Activated T-cell treated with anti-CD3 and anti-CD28 coated beads, Interleukin-2, amount 50 U/mL, for 72 hours (primary cell): ENCODE measurements at places on chromosomes 7 and 10. TPM values are rescaled to one million over a fixed set of nuclear protein-coding genes. Genes with fewer than 3 reads are reported as not detected.
A peak's percentile ranks its signal among the peaks of the same experiment; 100 is the strongest.

POLR3A gene
- total RNA-seq, result 20.9 TPM

PTPN20 gene
- total RNA-seq, result 0.99 TPM

OR13A1 gene
- not detected for total RNA-seq

JCAD gene
- 0.29 TPM for total RNA-seq

TRIM50 gene
- total RNA-seq, result not detected

GRID2IP gene
- 0.28 TPM for total RNA-seq

DNA sequence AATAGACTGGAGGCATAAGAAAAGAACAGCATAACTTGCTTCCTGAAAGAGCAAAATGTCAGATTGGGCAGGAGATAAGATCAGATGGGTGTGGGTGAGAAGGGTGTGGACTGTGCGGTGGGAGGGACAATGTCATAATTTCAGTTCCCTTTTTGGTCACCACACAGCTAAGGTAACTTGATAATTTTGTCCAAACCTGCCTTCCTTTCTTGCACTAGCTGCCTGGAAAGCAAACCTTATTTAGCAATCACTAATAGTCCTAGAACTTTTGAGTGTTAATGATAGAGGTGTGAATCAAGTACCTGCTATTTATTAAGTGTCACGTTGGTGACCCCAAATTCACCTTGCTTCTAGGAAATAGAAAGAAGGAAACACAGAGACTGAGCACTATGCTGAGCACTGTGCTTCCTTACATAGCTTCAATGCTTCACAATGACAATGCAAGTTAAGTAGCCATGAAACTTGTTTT, 72.4 kb upstream of the SP4 start:
- DNase-seq, result peak; percentile 67
- H3K27me3 ChIP-seq, result no peaks in the 10 kb centered on the region
- no peaks in the 10 kb centered on the region for H3K36me3 ChIP-seq
- H3K27ac ChIP-seq, result peak overlapping the region; percentile 3
- H3K4me1 ChIP-seq, result peaks cover 68% of the 10 kb centered on the region

DNA sequence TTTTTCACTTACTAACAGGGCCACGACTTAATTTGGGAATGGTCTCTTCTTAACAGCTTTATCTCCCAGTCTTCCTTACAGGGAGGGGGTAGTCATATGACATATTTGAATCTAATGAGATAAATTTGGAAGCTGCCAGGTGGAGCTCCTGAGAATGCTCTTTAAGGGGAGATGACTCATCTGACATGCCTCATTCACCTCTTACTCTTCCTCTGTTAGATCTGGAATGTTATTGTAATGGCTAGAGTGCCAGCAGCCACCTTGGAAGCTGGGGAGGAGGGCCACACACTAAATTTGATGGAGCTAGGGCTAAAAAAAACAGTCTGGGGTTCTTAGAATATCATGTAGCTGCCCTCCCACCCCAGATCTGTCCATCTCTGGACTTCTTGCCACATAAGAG, 22.7 kb downstream of the HECW1 start:
- no peak overlapping the region for H3K27ac ChIP-seq
- no peak for DNase-seq
- peaks cover 23% of the 10 kb centered on the region for H3K27me3 ChIP-seq
- no peaks in the 10 kb centered on the region for H3K4me1 ChIP-seq
- no peaks in the 10 kb centered on the region for H3K36me3 ChIP-seq
- H3K4me3 ChIP-seq, result no peak overlapping the region

- no peaks in the 10 kb centered on the region for H3K4me1 ChIP-seq
- no peak overlapping the region for H3K27ac ChIP-seq
- H3K36me3 ChIP-seq, result no peaks in the 10 kb centered on the region
- H3K27me3 ChIP-seq, result peaks cover 18% of the 10 kb centered on the region
- no peak for DNase-seq
These were observed 179.8 kb downstream of the BAMBI start for GRCh38 chr10:28857164-28857563.

DNA sequence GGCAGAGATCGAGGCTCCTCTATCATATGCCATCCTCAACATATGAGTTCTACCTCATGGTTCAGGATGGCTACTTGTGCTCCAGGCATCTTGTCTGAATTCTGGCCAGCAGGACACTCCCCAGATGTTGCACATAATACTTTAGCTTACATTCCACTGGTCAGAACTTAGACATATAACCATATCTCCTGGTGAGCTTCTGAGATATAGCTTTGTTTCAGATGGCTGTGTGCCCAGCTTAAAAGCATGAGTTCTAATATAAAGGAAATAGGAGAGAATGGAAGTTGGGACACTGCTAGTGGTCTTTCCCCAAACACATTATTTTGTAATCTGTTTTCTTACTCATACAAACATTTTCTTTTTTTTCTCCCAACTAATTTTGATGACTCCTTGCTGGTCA, 50.8 kb upstream of the IFRD1 start:
- no peak for DNase-seq
- H3K4me3 ChIP-seq, result no peak overlapping the region
- no peak overlapping the region for H3K27ac ChIP-seq
- H3K36me3 ChIP-seq, result no peaks in the 10 kb centered on the region

DNA sequence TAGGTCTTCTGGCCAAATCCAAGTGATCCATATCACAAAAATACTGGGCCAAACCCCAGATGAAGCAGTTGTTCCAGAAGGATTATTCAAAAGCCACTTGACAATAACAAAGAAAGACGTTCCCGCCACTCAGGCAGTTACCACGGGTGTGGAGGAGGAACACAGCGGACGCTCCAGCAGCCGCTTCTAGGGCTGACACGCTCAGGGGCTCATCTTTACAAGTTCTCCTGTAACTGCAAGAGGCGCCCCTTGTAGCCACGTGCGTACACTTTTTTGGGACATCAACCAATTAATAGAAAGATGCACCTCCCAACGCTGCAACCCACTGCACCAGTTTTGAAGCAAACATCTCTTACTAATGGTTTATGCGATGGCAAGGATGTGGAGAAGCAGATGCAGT, 159.4 kb downstream of the GRID1 start:
- no peaks in the 10 kb centered on the region for H3K36me3 ChIP-seq
- no peaks in the 10 kb centered on the region for H3K4me1 ChIP-seq
- DNase-seq, result no peak
- H3K27me3 ChIP-seq, result peaks cover 4% of the 10 kb centered on the region

DNA sequence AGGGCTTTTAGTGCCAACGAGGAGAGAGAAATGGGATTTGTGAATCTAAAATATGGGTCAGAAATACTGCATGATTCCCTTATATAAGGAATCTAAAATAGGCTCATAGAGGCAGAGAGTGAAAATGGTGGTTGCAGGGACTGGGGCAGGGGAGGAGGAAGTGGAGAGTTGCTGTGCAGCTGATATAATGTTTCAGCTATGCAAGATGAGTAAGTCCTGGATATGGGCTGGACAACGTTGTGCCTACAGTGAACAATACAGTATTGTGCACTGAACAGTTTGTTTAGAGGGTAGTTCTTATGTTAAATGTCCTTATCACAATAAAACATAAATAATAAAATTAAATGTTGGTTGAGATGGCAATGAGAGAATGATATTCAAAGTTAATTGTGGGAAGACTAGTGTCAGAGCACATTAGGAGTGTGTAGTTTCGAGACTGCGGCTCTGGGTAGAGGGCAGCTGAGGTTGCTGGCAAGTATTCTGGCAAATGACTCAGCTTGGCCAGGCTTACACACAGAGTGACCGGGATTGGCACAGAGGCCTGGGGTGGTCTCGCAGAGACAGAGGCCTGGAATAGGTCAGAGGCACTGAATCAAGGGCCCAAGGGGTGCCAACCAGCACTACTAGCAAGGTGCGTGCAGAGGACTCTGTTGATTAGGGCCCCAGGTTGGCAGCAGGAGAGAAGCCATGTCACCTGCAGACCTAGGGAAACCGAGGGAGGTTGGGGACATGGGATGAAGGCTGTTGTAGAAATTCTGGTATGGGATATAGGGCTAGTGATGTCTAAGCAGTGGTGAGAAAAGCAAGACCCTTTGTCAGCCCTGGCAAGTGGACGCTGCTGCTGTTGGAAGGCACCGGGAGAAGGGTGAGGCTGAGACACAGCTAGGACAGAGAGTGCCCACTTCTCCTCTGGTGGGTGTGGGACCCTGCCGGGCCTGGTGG, 2.8 kb upstream of the DEPP1 start:
- no peaks in the 10 kb centered on the region for H3K36me3 ChIP-seq
- no peaks in the 10 kb centered on the region for H3K27me3 ChIP-seq
- H3K4me3 ChIP-seq, result no peak overlapping the region
- H3K27ac ChIP-seq, result no peak overlapping the region
- no peak for DNase-seq
- H3K4me1 ChIP-seq, result peaks cover 8% of the 10 kb centered on the region

GRCh38 chr7:115478426-115478825, 552.1 kb downstream of the TFEC start:
- H3K27ac ChIP-seq, result no peak overlapping the region
- DNase-seq, result no peak
- H3K27me3 ChIP-seq, result peaks cover 54% of the 10 kb centered on the region
- peaks cover 8% of the 10 kb centered on the region for H3K4me1 ChIP-seq
- H3K4me3 ChIP-seq, result no peak overlapping the region
- no peaks in the 10 kb centered on the region for H3K36me3 ChIP-seq

GRCh38 chr7:45052011-45052410, 36.8 kb downstream of the NACAD start:
- H3K27me3 ChIP-seq, result no peaks in the 10 kb centered on the region
- no peak overlapping the region for H3K4me3 ChIP-seq
- no peak for DNase-seq
- no peak overlapping the region for H3K27ac ChIP-seq
- H3K36me3 ChIP-seq, result peaks cover 28% of the 10 kb centered on the region

DNA sequence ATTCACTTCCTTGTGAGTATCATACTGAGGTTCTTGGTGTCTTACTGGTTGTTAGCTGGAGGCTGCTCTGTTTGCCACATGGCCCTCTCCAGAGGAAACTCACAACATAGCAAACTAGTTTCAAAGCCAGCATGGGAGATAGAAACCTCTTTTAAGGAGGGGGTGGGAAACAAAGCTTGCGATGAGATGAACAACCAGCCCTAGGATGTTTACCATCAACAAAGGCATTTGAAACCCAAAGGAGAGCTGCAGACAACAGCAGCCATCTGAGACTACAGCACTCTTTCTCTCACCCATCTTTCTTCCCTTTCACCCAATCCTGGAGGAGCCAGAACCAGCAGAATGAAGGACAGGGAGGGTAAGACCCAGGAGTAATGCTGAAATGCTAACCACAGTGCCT, 182.1 kb downstream of the NEBL start:
- H3K27me3 ChIP-seq, result no peaks in the 10 kb centered on the region
- no peak overlapping the region for H3K27ac ChIP-seq
- H3K36me3 ChIP-seq, result no peaks in the 10 kb centered on the region
- H3K4me1 ChIP-seq, result no peaks in the 10 kb centered on the region

DNA sequence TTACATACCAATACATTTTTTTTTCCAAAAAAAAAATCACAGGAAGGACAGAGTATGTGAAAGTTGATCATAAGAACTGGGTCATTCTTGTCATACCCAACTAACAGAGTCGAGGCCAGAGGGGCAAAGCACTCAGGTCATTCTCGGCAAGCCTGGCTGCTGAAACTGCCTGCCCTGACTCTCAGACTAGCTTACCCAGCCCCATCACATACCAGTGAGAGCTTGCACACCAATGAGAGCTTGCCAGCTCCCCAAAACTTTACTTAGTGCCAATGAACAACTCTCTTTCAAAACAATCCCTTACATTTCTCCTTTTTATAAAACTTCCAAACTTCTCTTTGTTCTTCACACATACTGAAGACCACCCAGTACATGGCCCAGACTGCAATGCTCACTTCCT, 48.9 kb downstream of the VOPP1 start:
- peak overlapping the region; percentile 54 for H3K27ac ChIP-seq
- H3K27me3 ChIP-seq, result no peaks in the 10 kb centered on the region
- DNase-seq, result no peak
- peaks cover 17% of the 10 kb centered on the region for H3K36me3 ChIP-seq

DNA sequence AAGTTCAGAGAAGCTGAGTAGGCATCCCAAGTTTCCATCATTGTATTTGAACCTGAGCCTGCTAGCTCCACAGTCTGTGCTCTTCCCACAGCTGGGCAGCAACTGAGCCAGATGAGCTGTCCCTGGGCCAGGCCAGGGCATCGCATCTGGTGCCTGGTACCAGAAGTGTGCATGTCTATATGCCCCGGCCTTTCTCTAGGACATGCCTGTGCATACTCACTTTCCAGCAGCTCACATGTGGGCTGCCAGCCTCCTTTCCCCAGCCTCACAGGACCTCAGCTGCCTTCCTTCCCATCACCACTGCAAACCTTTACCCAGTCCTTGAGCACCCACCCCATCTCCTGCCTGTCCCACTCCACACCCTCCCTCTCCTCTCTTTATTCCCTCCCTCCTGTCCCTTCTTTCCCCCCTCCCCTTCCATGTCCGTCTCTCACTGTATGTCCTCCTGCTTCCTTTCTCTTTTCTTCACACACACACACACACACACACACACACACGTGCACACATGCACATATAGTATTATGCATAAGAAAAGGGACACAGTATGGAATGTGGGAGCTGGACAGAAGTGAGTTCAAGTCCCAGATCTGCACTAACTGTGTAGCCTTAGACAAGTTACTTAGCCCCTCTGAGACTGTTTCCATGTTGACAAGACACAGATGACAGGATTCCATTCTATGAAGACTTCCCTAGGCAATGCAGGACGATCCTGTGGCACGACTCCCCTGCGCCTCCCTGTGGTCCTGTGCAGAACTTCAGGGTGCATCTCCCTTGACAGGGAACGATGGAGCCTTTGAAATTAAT, 10.9 kb downstream of the CDHR1 start:
- H3K36me3 ChIP-seq, result no peaks in the 10 kb centered on the region
- no peak overlapping the region for H3K4me3 ChIP-seq
- H3K27ac ChIP-seq, result no peak overlapping the region
- no peaks in the 10 kb centered on the region for H3K4me1 ChIP-seq
- DNase-seq, result peak; percentile 74

- H3K36me3 ChIP-seq, result no peaks in the 10 kb centered on the region
- no peaks in the 10 kb centered on the region for H3K4me1 ChIP-seq
- no peak overlapping the region for H3K27ac ChIP-seq
- DNase-seq, result no peak
- no peak overlapping the region for H3K4me3 ChIP-seq
These were observed 417.6 kb upstream of the POT1 start for GRCh38 chr7:125347269-125347668.

GRCh38 chr7:28688174-28688573, 270.0 kb downstream of the TRIL start:
- H3K4me1 ChIP-seq, result no peaks in the 10 kb centered on the region
- peaks cover 6% of the 10 kb centered on the region for H3K27me3 ChIP-seq
- H3K27ac ChIP-seq, result no peak overlapping the region
- no peak for DNase-seq
- no peak overlapping the region for H3K4me3 ChIP-seq

DNA sequence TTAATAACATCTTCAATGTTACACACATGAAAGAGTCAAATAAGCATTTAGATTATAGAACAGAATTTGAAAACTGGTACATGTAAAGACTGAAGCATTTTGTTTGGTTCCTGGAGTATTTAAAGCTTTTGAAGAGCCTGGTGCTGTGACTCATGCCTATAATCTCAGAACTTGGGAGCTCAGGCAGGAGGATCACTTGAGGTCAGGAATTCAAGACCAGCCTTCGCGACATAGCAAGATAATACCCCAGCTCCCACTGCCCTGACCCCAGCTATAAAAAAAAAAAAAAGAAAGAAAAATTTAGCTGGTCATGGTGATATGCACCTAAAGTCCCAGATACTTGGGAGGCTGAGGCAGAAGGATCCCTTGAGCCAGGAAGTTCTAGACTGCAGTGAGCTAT, 87.8 kb downstream of the HDAC9 start:
- no peak for DNase-seq
- no peaks in the 10 kb centered on the region for H3K36me3 ChIP-seq
- H3K27ac ChIP-seq, result no peak overlapping the region
- H3K27me3 ChIP-seq, result no peaks in the 10 kb centered on the region

GRCh38 chr10:95560278-95561176, 644 bp downstream of the SORBS1 start:
- H3K27me3 ChIP-seq, result peaks cover 35% of the 10 kb centered on the region
- DNase-seq, result peak; percentile 52
- peak overlapping the region; percentile 97 for H3K4me3 ChIP-seq
- peaks cover 20% of the 10 kb centered on the region for H3K4me1 ChIP-seq
- peaks cover 1% of the 10 kb centered on the region for H3K36me3 ChIP-seq
- peak overlapping the region; percentile 17 for H3K27ac ChIP-seq
